Activated T-cell treated with anti-CD3 and anti-CD28 coated beads, Interleukin-2, amount 50 U/mL, for 72 hours (primary cell): ENCODE measurements at places on chromosomes 11 and 22.

GRCh38 chr11:57641011-57641807 is 8.5 kb downstream of the YPEL4 start:
- no peak for DNase-seq

DNA sequence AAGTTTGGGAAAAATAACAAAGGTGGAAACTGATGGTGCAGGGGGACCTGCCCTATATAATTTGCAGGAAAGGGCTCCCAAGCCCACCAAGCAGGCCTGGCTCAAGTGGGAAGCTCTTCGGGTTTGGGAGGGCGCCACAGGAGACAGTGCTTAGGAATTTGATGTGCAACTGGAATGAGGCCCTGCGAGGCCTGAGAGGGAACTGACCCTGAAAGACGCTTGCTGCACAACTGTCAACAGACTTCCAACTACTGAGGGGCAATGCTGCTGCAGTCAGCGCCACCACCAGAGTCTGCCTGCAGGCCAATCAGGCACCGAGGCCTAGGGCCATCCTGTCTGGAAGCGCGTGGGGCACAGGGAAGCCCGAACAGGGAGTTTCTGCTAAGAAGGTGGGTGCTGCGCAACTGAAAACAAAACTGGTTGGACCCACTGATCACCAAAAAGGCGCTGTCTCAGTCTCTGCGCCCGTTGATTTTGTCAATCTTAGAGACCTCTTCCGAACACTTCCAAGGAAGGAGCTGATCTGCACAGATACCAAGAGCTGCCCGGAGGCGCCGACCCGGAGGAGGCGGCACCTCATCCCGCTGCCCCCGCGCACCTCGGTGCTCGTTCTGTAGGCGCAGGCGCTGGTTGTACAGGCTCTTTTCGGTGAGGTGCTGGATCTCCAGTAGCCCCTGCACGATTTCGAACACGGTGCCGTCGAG is 667 bp downstream of the DGCR6L start:
- no peak for DNase-seq

DNA sequence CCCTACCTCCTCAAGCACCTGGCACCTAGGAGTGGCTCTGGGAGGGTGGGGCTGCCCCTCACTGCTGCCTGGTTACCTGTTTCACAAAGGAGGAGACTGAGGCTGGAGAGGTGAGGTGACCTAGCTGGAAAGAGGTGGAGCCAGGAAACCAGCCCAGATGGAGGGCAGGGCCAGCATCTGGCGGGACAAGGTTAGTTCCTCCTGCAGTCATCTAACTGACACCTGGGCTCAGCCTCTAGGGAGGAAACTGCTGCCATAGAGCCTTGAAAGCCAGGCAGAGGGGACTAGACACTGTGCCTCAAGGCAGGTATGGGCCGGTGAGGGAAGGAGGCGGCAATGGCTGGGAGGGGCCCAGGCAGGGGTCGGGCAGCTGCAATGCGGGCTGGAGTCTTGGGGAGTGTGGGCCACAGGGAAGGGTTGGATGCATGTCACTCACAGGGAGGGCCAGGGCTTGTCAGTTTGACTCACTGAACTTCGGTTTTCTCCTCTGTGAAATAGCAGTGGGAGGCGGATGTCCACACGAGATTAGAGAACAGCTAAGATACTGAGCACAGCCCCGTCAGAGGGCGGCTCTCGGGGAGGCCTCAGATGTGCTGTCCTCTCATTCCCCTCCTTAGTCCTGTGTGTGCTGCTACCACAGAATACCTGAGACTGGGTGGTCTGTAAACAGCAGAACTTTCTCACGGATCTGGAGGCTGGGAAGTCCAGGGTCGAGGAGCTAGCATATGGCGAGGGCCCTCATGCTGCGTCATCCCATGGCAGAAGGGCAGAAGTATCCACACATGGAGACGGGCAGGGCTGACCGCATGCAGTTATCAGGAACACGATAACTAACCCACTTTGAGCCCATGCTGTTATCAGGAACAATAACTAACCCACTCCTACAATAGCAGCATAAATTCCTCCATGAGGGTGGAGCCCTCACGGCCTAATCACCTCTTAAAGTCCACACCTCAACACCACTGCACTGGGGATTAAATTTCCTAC is 16.1 kb downstream of the MGAT3 start:
- no peak for DNase-seq

- DNase-seq, result no peak
Observed at GRCh38 chr22:48316257-48317250, 1511.1 kb downstream of the BRD1 start.

DNA sequence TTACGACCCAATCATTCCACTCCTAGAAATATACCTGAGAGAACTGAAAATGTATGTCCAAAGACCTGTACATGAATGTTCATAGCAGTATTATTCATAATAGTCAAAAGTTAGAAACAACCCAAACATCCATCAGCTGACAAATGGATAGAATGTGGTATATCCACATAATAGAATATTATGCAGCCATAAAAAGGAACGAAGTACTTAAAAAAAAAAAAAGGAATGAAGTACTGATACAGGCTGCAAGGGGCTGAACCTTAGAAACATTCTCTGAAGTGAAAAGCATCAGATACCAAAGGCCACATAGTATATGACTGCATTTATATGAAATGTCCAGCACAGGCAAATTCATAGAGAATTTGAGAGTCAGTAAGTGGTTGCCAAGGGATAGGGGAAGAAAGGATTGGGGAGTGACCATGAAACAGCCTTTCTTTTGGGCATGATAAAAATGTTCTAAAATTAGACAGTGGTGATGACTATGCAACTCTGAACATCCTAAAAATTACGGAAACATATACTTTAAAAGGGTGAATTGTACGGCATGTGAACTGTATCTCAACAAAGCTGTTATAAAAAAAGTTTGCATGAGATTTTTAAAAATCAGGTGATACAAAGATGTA is 1.8 kb downstream of the TPST2 start:
- DNase-seq, result no peak

DNA sequence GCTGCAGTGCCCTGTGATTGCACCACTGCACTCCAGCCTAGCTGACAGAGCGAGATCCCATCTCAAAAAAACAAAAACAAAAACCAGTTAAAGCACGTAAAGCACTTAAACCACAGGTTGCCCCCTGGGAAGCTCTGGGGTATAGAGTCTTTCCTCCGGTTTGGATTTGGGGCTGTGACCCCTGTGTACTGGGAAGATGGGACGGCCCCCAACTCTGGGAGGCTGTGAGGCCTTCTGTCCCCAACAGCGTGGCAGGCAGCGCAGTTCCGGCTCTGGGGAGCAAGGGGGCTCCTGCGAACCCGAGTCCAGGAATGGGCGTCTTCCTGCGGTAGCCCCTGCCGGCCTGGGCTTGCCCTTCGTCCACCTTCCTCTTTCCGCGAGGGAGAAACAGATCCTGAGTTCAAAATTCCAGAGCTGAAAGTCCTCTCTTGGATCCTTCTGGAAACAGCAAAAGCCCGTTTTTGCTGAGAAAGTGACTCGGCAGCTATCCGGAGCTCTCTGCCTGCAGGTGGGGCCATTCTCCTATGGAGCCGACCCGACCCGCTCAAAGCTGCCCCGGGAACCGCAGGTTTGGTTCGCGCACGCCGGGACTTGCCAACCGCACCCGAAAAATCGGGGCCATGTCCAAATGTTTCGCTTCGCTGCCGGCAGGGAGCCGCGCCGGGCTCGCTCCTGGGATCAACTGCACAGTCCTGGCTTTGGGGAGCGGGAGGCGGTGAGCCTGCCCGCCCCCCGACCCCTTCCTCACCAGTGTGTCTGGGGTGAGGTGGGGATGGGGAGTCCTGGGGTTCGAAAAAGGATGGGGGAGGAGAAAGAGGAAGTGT is 36.3 kb upstream of the POLA2 start:
- peak; percentile 69 for DNase-seq

DNA sequence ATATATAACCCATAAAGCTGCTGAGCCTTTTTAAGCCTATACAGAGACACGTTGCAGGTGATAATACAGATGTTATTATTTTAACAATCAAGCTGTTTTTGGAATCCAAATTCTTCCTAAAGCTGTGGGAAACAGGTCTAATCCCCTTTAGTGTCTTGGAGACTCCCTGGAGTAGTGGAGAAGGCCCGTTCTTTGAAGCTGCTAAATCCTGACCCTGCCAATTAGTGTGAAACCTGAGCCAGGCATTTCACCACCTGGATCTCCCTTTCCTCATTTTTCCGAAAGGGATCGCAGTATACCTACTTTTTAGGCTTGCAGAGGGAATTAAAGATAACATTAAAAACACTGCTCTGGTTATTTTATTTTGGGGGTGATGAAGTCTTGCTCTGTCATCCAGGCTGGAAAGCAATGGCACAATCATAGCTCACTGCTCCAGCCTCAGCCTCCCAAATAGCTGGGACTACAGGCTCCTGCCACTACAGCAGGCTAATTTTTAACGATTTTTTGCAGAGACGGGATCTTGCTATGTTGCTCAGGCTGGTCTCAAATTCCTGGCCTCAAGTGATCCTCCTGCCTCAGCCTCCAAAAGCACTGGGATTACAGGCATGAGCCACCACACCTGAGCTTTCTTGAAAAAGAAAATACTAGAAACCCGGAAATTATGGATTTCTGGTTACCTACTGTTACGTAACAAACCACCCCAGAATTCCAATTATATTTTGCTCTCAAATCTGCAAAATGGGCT is 1.7 kb upstream of the EIF4ENIF1 start:
- DNase-seq, result no peak

- no peak for DNase-seq
Observed at GRCh38 chr11:11580841-11581411, 40.9 kb downstream of the GALNT18 start.

- DNase-seq, result no peak
Observed at GRCh38 chr11:59380263-59381059, 21.8 kb downstream of the OR5AN1 start.

DNA sequence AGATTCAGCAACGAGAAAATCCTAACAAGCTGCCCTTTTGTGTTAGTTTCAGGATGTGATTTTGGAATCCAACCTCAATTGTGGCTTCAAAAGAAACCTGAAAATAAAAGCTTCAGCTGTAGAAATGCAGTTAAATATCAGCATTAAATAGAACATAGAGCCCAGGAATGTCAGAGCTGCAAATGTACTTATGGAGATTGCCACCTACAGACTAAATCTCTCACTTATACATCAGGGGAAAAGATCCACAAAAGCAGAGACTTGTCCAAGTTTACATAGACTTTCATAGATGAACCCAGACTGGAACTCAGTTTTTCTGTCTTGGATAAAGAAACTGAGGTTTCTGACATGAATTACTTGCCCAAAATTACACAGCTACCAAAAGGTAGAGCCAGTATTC is 446.6 kb downstream of the DLG2 start:
- no peak for DNase-seq

- DNase-seq, result no peak
Observed at GRCh38 chr11:849951-850774, 7.5 kb downstream of the TSPAN4 start.

DNA sequence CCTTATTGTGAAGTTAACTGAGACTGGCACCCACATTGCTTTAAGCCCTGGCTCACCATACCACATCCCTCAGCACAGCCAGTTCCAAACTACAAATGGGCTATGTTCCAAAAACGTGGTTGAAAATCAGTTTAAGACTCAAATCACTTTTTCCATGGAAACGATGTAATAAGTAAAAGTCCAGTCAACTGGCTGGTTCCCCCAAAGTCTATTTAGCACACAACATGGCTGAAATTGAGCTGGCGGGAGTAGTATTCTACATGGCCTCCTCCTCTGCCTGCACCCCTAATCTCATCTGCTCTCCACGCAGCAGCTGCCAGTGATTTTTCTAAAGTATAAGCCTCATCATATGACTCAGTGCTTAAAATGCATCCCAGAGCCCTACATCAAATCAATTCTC is 40.9 kb upstream of the BIRC3 start:
- no peak for DNase-seq

- no peak for DNase-seq
Observed at GRCh38 chr11:64128255-64129006, 37.5 kb downstream of the MACROD1 start.

- DNase-seq, result no peak
Observed at GRCh38 chr11:35115688-35116030, 23.3 kb upstream of the CD44 start.

DNA sequence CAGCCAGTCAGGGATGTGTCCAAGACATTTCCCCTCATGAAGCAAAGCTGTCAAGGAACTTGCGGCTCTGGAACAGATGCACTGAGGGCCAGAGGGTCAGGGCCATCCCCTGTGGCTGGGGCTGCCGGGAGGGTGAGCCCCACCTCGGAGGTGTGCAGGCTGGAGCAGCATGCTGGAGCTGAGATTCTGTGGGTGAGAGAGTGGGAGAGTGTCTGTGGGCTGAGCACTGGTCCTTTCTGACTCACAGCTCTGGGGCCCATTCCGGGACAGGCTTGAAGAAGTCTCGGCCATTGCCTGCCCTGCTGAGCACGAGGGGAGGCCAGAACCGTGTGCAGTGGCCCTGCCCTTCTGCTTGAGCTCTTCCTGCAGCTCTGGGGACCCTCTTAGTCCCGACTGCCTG is 2.1 kb downstream of the OMP start:
- no peak for DNase-seq

GRCh38 chr11:92801685-92802084 is 167.8 kb upstream of the MTNR1B start:
- DNase-seq, result no peak

GRCh38 chr11:60672255-60672654 is 27.2 kb upstream of the MS4A8 start:
- no peak for DNase-seq

DNA sequence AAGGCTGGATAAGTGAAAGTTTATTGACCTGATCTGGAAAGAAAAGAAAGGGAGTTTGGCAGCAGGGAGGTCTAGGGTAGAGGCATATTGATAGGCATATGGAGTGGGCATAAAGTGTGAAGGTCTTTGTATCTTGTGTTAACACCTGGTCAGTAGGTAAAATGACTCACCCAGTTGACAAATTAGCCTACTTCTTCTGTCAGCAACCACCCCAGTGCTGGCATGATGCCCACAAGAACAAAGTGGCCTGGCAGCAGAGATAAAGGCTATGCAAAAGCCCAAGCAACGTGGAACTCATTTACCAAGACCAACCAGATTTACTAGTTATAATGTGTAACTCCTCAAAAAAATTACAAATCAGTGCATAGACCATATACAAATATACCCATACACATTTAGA is 4.9 kb downstream of the OR10A3 start:
- no peak for DNase-seq

- DNase-seq, result no peak
Observed at GRCh38 chr11:37505406-37505805, 907.4 kb upstream of the RAG2 start.

- no peak for DNase-seq
Observed at GRCh38 chr22:25137577-25138525, 61.8 kb upstream of the CRYBB3 start.
